ENCODE measurements at places on chromosomes 5 and 9.
A peak's percentile ranks its signal among the peaks of the same experiment; 100 is the strongest.

GRCh38 chr5:149280802-149281201, 9.1 kb downstream of the AFAP1L1 start:
- no peak for DNase-seq

DNA sequence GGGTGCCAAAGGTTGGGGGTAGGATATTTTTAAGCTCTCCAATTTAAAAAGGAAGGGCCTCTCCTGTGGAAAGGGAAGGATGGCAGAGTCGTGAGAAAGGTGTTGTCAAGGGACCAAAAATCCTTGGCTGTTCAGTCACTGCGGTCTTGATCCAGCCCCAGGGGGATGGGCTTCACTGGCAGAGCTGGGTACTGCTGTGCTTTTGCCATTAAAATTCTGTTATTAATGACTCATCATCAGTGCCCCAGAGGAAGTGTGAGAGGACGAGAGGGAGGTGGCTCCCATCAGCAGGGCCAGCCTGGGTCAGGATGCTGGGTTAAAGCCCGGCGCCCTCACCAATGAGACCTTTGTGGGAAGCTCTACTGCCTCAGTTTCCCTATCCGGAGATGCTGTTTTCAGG, 16.7 kb downstream of the PCDH12 start:
- no peak for DNase-seq

- peak; percentile 50 for DNase-seq
These were observed 45.6 kb downstream of the TLE4 start for GRCh38 chr9:79617395-79617794.

DNA sequence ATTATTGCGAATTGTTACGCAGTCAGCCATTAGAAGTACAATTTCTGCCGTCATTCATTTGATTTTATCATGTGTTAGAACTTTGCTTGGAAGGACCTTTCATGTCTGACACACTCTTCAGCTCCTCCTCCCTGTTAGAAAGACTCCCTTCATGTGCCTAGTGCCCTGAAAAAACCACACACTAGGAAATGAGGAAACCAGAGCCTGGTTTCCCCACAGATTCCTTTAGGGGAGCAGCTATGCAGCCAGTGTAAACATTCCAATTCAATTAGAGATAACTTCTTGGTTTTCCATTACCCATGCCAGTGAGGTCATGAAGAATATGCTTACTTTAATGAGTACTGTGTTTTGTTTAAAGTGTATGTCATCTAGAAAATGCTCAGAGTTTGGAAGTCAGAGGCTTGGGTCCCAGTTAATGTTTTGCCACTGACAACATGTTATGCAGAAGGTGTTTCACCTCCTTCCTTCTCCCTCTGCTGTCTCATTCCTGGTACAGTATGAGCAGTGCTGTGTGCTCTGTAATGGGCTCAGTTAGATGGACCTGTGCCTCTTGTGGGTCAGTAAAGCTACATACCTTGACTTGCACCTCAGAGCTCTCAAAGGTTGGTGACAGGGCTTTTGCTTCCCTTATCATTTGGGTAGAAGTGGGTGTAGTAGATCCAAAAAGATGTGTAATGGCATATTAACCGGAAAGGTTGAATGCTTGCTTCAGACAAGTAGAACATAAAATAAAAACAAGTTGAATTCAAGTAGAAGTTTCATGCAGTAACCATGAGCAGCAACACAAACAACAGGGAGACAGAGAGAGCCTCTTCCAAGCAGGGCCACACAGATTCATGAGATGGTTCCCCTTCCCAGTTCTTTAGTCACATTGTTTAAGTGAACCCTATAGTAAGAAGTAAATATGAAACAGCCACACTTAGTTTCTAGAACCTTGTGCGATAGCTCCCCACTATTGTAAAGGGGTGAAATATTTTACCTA, 52.6 kb upstream of the TNFAIP8 start:
- no peak for DNase-seq

- DNase-seq, result no peak
These were observed 61.5 kb downstream of the ZNF354C start for GRCh38 chr5:179121667-179122111.

DNA sequence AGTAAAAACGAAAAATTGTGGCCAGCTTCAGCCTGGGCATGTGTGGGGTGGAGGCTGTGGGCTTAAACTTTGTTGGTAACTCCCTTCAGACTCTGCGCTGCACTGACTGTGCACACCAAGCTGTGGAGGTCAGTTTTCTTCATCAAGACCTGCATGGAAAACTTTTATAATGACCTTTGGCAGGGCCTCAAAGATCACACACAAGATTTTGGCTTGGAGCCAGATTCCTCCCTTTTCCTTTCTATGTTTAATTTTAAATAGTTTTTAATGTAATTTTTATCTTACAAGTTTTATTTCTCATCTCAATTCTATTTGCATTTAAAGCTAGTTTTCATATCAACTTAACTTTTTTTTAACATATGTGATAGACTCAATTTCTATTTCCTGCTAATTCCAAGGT, 1211.1 kb upstream of the CDH18 start:
- DNase-seq, result no peak

Measured in body of pancreas (tissue), 4 donors.